Caki2 (cell line): ENCODE measurements at places on chromosomes 11 and 22.

DNA sequence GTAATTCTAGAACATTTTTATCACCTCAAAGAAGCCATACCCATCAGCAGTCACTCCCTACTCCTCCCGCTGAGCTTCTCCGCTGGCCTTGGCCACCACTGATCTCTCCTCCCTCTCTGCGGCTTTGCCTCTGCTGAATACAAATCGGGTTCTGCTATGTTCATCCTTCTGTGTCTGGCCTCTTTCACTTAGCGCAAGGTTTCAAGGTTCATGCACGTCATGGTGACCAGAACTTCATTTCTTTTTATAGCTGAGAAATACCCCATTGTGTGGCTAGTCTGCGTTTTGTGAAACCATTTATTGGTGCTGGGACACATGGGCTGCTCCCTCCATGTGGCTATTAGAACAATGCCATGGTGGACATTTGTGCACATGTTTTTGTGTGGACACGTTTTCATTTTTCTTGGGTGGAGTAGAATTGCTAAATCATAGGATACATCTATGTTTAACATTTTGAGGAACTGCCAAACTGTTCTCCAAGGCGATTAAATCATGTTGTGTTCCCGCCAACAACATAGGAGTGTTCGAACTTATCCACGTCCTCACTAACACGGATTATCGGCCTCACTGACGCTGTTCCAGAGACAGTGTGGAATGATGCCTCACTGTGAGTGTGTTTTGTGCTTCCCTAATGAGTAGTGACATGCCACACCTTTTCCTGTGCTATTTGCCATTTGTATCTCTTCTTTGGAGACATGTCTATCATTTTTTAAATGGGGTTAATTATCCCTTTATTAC, 24.2 kb upstream of the KRTAP5-6 start:
- no peak for DNase-seq

DNA sequence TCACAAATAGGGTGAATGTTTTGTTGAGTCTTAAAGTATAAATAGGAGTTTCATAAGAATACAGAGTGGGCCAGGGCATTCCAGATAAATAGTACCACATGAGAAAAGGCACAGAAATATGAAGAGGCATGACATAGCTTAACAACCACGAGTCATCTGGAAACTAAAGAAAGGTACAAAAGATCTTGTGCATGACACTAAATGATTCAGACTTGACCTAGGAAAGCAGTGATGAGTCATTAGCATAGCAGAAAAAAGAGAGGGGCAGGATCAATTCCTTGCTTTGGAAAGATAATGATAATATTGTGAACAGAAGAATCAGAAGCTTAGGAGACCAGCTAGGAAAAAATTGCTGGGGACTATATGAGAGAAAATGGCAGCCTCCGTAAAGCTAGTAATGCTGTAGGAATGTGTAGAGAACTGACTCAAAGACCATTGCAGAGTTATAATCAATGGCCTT, 47.6 kb upstream of the FIBIN start:
- no peak for DNase-seq

DNA sequence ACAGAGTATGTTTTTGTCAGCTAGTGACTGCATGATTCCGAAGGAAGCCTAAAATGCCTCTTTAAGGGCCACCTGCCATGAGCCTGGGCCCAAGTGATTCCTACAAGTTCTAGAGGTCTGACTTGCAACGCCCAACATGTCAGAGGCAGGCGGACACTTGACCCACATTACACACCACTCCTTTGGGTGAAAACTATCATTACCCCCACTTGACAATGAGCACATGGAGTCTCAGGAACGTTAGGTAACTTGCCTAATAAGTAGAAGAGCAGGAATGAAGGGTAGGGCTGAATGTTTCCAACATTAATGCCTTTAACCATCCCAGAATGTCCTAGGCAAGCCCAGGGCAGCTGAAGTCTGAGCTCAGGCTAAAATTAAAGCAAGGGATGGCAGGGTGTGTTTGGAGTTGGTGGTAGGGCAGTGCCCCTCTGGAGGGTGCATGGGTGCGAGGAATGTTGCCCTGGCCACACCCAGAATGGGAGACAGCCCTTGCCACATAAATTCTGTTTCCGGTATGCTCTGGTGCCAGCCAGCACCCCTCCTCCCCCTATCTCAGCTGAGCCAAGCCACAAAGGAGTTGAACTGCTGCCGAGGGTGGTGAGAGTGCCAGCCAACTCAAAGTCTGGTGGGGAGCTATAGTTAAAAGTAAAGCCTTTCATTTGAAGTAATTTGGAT, 2.5 kb downstream of the PLAAT2 start:
- no peak for DNase-seq

GRCh38 chr11:2094354-2095197, 44.6 kb downstream of the IGF2 start:
- no peak for DNase-seq

DNA sequence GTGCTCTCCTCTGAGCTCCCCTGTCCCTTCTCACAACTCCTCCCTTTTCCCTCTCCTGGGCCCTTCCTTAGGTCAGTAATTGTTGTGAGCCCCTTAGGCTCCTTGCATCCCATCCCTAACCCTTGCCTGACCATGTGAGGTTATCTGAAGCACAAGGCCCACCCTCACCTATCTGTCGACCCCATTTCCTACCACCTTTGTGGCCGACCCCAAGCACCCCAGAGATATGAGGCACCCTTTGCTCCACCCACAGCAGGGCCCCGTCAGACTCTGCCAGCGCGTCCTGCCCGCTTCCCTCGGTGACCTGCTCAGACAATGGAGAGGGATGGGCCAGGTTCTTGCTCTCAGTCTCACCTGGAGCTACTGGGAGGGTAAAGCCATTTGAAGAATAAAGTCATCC, 1.3 kb downstream of the GNG3 start:
- DNase-seq, result no peak

- DNase-seq, result no peak
Observed at GRCh38 chr11:45162064-45162375, 15.6 kb downstream of the PRDM11 start.
